ENCODE measurements at places on chromosomes 1 and 21.
A peak's percentile ranks its signal among the peaks of the same experiment; 100 is the strongest.

GRCh38 chr1:119893238-119893791 is 3.0 kb downstream of the ADAM30 start:
- DNase-seq = no peak

GRCh38 chr1:208604295-208604694 is 360.1 kb upstream of the PLXNA2 start:
- no peak for DNase-seq

GRCh38 chr1:7253118-7253480 is 467.8 kb downstream of the CAMTA1 start:
- no peak for DNase-seq

DNA sequence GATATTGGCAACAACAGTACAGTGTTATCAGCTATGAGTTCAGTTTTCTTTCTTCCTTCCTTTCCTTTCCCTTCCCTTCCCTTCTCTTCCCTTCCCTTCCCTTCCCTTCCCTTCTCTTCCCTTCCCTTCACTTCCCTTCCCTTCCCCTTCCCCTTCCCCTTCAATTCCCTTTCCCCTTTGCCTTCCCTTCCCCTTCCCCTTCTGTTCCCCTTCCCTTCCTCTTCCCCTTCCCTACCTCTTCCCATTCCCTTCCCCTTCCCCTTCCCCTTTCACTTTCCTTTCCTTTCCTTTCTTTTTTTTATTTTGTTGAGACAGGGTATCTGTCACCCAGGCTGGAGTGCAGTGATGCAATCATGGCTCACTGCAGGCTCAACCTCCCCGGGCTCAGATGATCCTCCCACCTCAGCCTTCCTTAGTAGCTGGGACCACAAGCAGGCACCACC is 72.3 kb upstream of the CAPZB start:
- DNase-seq = no peak

GRCh38 chr1:59514061-59514909 is 217.4 kb downstream of the FGGY start:
- DNase-seq = no peak

- no peak for DNase-seq
These were observed 157.0 kb downstream of the RYR2 start for GRCh38 chr1:237199026-237199425.

GRCh38 chr1:1149416-1149815 is 24.3 kb upstream of the TTLL10 start:
- DNase-seq = no peak

- DNase-seq = peak; percentile 86
These were observed 51.5 kb upstream of the VAV3 start for GRCh38 chr1:108016451-108016920.

- DNase-seq = peak; percentile 82
These were observed 7.4 kb upstream of the MPL start for GRCh38 chr1:43329995-43330751.

- no peak for DNase-seq
These were observed 88.3 kb upstream of the SELENON start for GRCh38 chr1:25711555-25712298.

DNA sequence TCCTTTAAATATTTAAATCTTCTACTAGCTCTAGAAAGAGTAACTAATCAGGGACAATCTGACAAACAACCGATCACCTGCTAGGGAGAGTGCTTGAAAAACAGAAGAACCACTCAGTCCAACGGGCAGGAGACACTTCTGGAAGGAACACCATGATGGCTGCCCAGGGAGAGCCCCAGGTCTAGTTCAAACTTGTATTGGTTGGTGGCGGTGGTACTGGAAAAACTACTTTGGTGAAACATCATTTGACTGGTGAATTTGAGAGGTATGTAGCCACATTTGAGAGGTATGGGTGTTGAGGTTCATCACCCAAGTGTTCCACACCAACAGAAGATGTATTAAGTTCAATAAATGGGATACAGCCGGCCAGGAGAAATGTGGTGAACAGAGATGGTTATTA is 4.8 kb upstream of the WDR47 start:
- DNase-seq = no peak

DNA sequence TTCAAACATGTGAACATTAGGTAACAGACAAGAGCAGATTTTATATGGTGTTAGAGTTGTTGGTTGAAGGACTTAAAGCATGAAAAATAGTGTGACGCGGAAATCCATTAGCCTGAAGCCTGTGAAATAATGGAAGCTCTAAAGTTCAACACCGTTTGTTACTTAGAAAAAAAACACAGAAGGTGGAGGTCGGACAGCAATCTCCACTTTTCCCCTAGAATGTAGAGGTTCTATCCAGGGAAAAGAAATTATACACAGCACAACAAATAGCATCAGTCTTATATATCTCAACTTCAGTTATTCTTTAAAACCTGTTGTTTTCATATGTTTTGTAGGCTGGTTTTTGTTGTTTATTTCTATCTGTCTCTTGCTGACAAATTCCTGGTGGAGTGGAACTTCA is 1.9 kb downstream of the RCAN3 start:
- DNase-seq = no peak

GRCh38 chr1:186849271-186849671 is 20.5 kb downstream of the PLA2G4A start:
- no peak for DNase-seq

DNA sequence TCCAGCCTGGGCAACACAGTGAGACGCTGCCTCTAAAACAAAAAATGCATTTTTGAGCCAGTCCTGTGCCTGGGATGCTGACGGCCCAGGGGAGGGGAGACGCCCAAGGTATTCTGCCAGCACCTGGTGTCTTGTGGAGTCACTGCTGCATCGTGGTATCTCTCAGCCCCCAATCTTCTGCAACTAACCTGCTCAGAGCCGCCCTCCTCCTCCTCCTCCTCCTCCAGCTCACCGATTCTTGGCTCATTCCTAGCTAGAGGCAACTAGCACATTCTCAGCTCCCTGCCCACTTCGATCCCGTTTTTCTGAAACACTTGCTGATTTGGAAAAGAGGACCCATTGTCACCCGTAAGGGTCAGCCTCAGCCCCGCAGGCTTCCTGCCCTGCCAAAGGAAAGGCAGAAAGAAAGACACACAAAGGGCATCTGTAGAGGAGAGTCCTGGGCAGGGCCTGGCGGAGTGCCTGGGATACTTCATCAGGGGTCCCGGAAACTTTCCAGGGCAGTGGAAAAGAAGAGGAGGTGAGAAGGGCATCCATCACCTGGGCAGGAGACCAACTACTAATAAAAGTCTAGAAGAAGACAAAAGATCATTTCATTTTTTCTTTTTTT is 20.7 kb downstream of the GPR157 start:
- DNase-seq = no peak

DNA sequence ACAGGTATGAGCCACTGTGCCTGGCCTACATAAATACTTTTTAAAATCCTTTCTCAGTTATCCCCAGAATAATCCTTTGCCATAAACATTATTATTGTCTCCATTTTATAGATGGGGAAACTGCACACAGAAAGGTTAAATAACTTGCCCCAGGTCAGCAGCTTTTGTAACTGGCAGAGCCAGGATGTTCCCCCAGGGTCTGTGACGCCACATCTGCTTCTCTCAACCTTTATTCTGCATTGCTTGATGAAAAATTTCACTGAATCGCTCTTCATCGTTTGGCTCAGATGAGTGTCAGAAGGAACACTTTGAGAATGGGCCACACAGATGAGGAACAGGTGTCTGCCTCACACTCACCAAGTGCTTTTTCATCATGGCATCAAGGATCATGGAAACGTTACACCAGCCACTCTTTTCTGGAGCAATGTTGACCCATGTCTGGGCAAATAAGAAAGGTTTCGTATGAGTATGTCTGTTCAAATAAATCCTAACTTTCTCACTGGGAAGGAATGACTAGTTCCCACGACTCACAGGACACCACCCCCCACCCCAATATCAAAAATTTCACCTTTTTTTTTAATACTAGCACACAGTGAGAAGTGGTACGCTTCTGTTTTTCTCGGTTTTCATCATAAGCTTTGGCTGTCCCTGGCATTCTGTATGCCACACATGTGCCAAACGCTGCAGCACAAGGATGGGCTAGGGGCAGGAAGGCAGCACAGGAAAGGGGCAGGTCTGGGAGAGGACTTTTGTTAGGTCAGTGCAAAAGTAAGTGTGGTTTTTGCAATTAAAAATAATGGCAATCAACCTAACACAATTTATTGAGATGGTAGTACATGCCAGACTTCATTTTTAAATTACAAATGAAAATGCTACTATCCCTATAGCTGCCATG is 9.0 kb upstream of the PTGFRN start:
- no peak for DNase-seq

DNA sequence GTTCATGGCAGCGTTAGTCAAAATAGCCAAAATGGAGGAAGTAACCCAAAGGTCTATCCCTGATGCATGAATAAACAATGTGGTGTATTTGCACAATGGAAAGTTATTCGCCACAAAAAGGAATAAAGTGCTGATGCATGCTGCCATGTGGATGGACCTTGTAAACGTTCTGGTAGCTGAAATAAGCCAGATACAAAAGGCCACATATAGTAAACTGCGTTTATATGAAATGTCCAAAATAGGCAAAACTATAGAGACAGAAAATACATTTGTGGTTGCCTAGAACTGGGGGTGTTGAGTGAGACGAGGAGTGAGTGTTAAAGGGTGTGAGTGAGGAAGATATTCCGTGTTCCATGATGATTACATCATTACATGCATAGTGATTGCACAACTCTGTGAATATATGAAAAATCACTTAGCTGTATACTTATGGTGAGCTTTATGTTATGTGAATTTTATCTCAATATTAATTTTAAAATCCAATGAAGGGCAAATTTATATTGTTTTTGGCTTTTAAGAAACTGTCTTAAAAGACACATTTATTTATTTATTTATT is 321.3 kb downstream of the KIF26B start:
- DNase-seq = no peak

GRCh38 chr1:203996126-203996525 is 76.8 kb upstream of the SOX13 start:
- no peak for DNase-seq

- DNase-seq = no peak
These were observed 12.2 kb downstream of the ARHGEF2 start for GRCh38 chr1:155966135-155966534.

- DNase-seq = no peak
These were observed 135.4 kb downstream of the PLXNA2 start for GRCh38 chr1:208108646-208109330.

GRCh38 chr1:206002871-206003801 is at the start of gene RAB7B:
Gene RAB7B, minus strand, starts transcription at chr1:206003395. Its CDS starts 9,260 bp downstream, at chr1:205994135.
- no peak for DNase-seq

- no peak for DNase-seq
These were observed 82.1 kb downstream of the PRDM2 start for GRCh38 chr1:13781907-13782633.

GRCh38 chr1:158117854-158118704 is 62.6 kb upstream of the CD1D start:
- peak; percentile 4 for DNase-seq

- no peak for DNase-seq
These were observed 36.4 kb downstream of the SLC35F3 start for GRCh38 chr1:233940908-233941307.
